ENCODE measurements at places on chromosomes 16 and 17. TPM values are rescaled to one million over a fixed set of nuclear protein-coding genes. Genes with fewer than 3 reads are reported as not detected.

CDH3 gene
- 171 TPM for polyA plus RNA-seq

FASN gene
- 206 TPM for polyA plus RNA-seq

SPHK1 gene
- polyA plus RNA-seq = 4.6 TPM

KRTAP1-1 gene
- polyA plus RNA-seq = not detected

HASPIN gene
- polyA plus RNA-seq = 12.0 TPM

KCNH4 gene
- 0.44 TPM for polyA plus RNA-seq

CDH15 gene
- 0.60 TPM for polyA plus RNA-seq

GCGR gene
- 0.44 TPM for polyA plus RNA-seq

MMP15 gene
- polyA plus RNA-seq = 64.8 TPM

SULT1A1 gene
- 2.0 TPM for polyA plus RNA-seq

ZG16 gene
- not detected for polyA plus RNA-seq

CNGB1 gene
- polyA plus RNA-seq = not detected

RAB37 gene
- 6.1 TPM for polyA plus RNA-seq

KRT39 gene
- not detected for polyA plus RNA-seq

CCDC40 gene
- 4.8 TPM for polyA plus RNA-seq

TBX6 gene
- 3.6 TPM for polyA plus RNA-seq

GPR142 gene
- 0.11 TPM for polyA plus RNA-seq

ADPRM gene
- 4.6 TPM for polyA plus RNA-seq

MYO15A gene
- 5.5 TPM for polyA plus RNA-seq

OR2C1 gene
- not detected for polyA plus RNA-seq

GLP2R gene
- polyA plus RNA-seq = not detected

TNRC6C gene
- polyA plus RNA-seq = 3.9 TPM

PRR29 gene
- 0.83 TPM for polyA plus RNA-seq

HYDIN gene
- 1.1 TPM for polyA plus RNA-seq

HSD11B2 gene
- polyA plus RNA-seq = 32.9 TPM

SAMD14 gene
- polyA plus RNA-seq = 5.2 TPM

C17orf67 gene
- 0.67 TPM for polyA plus RNA-seq

CLEC3A gene
- not detected for polyA plus RNA-seq

KRTAP2-3 gene
- not detected for polyA plus RNA-seq

SPDYE4 gene
- polyA plus RNA-seq = not detected

HS3ST2 gene
- 1.3 TPM for polyA plus RNA-seq

MYBBP1A gene
- 79.9 TPM for polyA plus RNA-seq

CLDN7 gene
- 118 TPM for polyA plus RNA-seq

PTX4 gene
- not detected for polyA plus RNA-seq

OTOP3 gene
- 0.09 TPM for polyA plus RNA-seq

FZD2 gene
- polyA plus RNA-seq = 93.6 TPM

CCDC200 gene
- 0.11 TPM for polyA plus RNA-seq

RNF112 gene
- polyA plus RNA-seq = 1.7 TPM

NTN3 gene
- 0.30 TPM for polyA plus RNA-seq

PRCD gene
- polyA plus RNA-seq = 0.77 TPM

GNG13 gene
- polyA plus RNA-seq = not detected

FLOT2 gene
- polyA plus RNA-seq = 209 TPM

SF3B3 gene
- polyA plus RNA-seq = 261 TPM

ATP1B2 gene
- 9.1 TPM for polyA plus RNA-seq

CNTD1 gene
- not detected for polyA plus RNA-seq

DUXB gene
- polyA plus RNA-seq = not detected

IGSF6 gene
- polyA plus RNA-seq = not detected

MAPT gene
- polyA plus RNA-seq = 1.0 TPM

MMP28 gene
- 0.06 TPM for polyA plus RNA-seq

ALKBH5 gene
- polyA plus RNA-seq = 63.7 TPM

KRTAP4-9 gene
- not detected for polyA plus RNA-seq
